ENCODE measurements at places on chromosomes 6 and 20. TPM values are rescaled to one million over a fixed set of nuclear protein-coding genes. Genes with fewer than 3 reads are reported as not detected.

The OR2B6 gene
- total RNA-seq = not detected

DNA sequence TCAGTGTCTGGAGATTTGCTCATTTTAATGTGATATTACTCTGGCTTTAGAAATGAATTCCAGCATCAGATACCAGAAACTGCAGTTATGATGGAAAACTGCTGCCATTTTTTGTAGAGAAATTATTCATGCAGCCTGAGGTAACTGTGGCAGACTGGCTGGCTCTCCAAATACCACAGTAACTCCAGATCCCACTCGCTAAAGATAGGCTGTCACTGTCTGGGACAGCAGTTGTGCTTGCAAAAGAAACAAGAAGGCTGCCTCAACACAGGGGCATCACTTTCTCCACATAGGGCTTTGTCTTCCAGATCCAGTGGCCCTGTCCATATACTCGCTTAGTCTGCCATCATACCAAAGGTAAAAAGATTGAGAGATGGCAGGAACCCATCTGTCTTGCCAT is 52.7 kb downstream of the FAM184A start:
- DNase-seq = no peak
- H3K27ac ChIP-seq = no peak overlapping the region
- H3K4me3 ChIP-seq = no peak overlapping the region
- H3K36me3 ChIP-seq = no peaks in the 10 kb centered on the region
- no peaks in the 10 kb centered on the region for H3K27me3 ChIP-seq

DNA sequence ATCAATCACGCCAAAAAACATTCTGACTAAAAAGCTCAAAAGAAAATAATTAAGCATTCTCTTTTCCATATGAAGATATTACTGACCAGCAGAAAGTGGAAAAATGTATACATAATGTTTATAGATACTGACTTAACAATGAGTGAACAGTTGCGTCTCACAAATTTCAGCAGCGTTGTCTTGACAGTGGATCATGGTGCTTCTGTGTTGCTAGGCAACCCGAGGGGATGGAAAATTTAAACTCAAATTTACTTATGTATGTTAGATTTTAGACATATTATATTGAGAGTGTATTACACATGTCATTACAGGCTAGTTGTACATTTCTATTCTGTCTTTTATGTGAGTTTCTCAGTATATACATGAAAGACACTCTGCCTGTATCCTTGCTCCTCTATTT is 110.2 kb downstream of the LAMA2 start:
- no peaks in the 10 kb centered on the region for H3K36me3 ChIP-seq
- no peak overlapping the region for H3K27ac ChIP-seq
- no peak for DNase-seq
- no peak overlapping the region for H3K4me3 ChIP-seq

- H3K27ac ChIP-seq = peak overlapping the region; percentile 30
- H3K4me1 ChIP-seq = peaks cover under 1% of the 10 kb centered on the region
- peaks cover 34% of the 10 kb centered on the region for H3K27me3 ChIP-seq
- H3K4me3 ChIP-seq = no peak overlapping the region
Observed at GRCh38 chr6:105458551-105458950, 55.7 kb upstream of the PREP start.

DNA sequence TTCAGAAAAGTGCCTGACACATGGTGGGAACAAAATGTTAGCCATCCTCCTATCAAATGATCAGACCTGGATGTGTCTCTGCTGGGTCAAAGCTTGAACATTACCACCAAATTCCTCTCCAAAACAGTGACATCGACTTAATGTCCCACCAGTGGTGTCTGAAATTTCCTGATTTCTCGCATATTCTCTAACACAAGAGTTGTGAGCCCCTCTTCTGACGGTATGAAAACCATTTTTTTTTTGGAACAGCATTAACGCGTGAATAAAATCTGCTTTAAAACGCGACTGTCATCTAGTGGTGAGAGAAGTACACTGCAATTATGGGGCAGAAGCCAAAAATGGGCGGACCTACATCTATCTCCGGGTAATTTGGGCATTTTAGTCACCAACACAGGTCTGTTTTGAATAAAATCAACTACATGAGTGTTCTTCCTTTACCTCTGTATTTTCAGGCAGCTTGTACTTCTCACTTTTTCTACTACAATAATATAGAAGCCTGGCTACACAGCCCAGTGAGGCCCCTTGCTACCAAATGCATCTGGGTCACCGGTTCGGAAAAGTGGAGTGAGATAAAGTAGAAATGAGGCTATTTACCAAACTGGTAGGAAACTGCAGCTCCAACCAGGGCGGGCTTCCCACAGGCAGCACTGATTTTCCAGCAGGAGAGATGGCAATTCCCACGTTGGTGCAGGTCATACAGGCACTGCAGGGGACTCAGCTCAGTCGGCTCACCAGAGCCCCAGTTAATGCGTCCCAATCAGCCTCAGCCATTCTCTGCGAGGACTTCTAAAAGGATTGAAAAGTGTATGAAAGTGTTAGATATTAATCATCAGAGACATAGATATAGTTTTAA is 27.4 kb downstream of the MGME1 start:
- H3K27ac ChIP-seq = no peak overlapping the region
- peaks cover 43% of the 10 kb centered on the region for H3K4me1 ChIP-seq
- peaks cover 3% of the 10 kb centered on the region for H3K36me3 ChIP-seq

All from activated T-helper 1 cell treated with anti-CD3 and anti-CD28 coated beads, Interleukin-12 subunit alpha, Interleukin-12 subunit beta, Interleukin-2, Interleukin-4 antibody, amounts not matched to agents 30 ng/mL and 10 ng/mL and 1 ng/mL, durations not matched to agents 14 hours and 24 hours and 36 hours (primary cell).